ENCODE measurements at places on chromosomes 3 and 15.

DNA sequence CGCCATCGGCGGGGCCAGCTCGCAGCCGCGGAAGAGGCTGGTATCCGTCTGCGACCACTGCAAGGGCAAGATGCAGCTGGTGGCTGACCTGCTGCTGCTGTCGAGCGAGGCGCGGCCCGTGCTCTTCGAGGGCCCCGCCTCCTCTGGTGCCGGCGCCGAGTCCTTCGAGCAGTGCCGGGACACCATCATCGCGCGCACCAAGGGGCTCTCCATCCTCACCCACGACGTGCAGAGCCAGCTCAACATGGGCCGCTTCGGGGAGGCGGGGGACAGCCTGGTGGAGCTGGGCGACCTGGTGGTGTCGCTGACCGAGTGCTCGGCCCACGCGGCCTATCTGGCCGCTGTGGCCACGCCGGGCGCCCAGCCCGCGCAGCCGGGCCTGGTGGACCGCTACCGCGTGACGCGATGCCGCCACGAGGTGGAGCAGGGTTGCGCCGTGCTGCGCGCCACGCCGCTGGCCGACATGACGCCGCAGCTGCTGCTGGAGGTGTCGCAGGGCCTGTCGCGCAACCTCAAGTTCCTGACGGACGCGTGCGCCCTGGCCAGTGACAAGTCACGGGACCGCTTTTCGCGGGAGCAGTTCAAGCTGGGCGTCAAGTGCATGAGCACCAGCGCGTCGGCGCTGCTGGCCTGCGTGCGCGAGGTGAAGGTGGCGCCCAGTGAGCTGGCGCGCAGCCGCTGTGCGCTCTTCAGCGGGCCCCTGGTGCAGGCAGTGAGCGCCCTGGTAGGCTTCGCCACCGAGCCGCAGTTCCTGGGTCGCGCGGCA lies 1.8 kb downstream of the TLNRD1 start:
- no peak for DNase-seq

DNA sequence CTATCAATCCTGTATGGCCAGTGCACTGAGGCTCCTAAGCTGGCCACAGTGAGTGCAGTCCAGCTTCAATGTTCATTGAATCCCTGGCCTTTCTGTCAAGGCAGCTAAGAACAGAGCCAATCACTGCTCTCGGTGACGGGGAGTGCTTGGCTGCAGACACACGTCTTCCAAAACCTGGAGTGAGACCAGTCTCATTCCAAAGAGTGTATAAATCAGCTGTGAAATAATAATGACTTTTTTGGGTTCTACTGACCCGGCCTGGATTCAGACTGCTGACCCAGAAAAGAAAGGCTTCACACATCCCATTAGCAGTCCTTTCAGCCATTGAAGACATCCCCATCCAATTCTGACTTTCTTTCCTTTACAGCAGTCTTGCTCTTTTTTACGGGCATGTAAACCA lies 665.5 kb downstream of the GBE1 start:
- peak; percentile 78 for DNase-seq

GRCh38 chr3:107531917-107532469 lies 9.2 kb downstream of the BBX start:
- no peak for DNase-seq

DNA sequence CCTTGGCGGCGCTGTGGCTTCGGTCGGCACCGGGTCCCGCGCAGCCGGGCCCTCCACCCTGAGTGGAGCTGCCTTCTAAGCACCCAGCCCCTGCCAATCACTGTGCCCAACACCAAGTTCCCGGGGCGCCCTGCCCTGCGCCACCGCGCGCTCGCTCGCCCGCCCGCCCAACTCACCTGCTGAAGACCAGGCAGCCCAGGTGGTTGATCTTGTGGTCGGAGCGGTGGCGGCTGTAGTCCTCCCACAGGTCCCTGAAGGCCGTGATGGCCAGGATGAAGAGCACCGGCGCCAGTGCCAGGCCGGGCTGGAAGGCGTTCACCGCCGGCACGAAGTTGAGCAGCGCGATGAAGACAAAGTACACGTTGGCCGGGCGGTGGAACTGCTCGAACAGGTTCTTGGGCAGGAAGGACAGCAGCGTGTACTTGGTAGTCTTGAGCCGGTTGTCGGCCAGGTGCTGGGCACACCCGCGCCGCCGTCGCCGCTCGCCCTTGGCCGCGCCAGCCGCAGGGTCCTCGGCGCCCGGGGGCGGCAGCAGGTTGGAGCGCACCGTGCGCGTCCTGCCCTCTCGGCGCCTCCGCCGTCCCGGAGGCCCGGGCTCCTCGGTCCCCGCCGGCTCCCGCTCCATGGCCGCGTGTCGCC lies 536 bp downstream of the ATP10A start:
- DNase-seq = peak; percentile 38

DNA sequence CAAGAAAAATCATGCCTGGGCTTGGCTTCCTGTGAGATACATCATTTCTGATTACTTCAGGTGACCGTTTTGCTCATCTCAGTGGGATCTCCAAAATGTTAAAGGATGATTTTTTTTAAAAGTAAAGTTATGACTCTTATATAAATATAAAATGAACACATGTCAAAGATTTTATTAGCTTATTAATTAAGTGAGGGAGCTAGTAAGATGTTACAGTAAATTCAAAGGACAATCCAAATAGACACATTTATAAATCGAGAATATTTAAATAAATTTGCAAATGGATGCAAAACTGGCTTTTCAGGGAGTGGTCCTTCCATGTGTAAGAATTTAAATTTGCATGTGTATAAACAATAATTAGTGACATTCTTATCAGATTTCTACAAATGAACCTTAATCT lies 87.0 kb downstream of the IQCH start:
- no peak for DNase-seq

GRCh38 chr15:49287481-49287880 lies 117.4 kb downstream of the GALK2 start:
- no peak for DNase-seq

- DNase-seq = no peak
Measured at GRCh38 chr15:57735431-57735830, 28.9 kb downstream of the POLR2M start.

GRCh38 chr15:66934868-66935520 lies 130.4 kb upstream of the SMAD3 start:
- no peak for DNase-seq

DNA sequence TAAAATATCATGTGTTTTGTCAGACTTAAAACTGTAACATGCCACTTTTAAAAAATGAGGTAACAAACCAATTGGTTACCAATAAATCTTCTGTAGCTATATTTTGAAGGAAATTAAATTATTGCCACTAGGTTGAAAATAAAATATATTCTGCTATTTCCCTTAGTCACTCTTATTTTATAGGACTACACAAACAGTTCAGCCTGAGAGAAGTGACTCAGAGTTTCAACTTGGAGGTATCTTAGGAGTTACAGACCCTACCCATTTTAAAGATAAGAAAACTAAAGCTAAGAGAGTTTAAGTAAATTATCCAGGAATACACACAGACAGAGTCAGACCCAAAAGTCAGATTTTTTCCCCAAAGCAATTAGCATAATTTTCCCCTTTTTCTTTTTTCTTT lies 65.1 kb downstream of the PIK3CB start:
- no peak for DNase-seq

- no peak for DNase-seq
Measured at GRCh38 chr3:52714335-52715302, 8.7 kb downstream of the SPCS1 start.

GRCh38 chr15:86333819-86334218 lies 254.1 kb downstream of the AGBL1 start:
- DNase-seq = no peak

DNA sequence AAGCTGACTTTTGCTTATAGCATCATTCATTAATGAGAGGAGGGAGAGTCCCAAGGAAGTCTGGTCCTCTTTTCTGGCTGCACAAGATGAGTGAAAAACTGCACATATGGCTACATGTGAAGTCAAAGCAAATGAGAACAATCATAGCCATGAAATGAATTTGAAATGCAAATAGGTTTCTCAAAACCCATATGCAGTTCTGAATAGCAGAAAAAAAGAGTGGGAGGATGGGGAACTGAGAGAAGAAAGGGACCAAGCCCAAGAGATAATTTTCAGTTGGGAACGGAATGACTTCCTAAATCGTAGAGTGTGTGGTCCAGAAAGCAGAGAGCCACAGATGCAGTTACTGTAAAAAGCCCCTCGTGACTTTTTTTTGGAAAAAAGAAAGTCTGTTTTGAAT lies 66.3 kb downstream of the GTPBP8 start:
- DNase-seq = no peak

DNA sequence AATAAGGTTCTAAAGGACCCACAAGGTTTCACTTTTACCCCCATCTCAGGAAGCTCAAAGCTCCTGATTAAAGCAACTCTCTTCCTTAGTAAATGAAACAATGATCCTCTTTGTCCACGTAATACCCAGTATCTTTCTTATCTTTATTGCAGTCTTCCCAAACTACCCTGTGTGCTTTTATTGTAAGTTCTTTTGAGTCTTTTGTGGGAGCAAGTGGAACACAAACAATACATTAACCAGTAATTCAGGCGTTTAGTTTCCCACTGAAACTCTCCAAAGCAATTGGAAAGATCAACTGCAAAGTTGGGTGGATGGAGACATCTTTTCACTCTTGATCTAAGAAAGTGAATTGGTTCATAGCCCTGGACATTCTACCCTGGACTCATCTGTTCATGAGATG lies 240.0 kb downstream of the ZNF621 start:
- no peak for DNase-seq

DNA sequence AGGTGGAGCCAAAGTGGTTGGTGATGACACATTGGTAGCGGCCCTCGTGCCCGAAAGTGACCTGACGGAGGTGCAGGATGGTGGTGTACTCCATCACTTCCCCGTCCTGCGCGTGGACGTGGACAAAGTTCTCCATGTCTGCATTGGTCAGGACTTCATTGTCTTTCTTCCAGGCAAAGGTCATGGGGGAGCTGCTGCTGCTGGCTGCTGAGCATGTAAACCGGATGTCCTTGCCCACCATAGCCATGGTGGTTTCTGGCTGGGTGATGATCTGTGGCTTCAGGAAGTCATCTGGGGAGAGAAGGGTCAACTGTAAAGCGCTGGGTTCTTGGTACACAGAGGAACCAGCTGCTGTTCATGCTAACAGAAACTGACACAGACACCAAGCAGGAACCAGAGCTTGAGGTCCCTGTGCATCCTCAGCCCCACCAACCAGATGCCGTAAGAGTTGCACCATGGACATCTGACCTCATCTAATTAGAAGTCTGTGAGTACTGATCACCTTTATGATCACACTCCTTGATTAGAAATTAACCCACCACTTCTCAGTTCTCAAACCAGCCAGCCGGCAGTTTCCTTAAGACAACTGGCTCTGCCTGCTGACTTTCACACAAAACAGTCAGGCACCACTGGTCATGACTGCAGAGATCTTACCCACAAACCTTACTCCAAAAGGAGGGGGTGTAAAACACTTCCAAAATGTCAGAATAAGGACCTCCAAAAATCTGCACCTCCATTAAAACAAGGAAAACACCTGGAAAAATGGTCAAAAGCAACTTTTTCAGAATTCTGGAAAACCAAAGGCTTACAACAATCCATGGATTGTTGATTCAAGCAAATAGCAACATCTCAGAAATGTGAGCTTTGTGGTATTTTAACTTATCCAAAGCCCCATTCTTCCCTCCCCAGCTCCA lies 114.6 kb downstream of the LRIG1 start:
- no peak for DNase-seq

DNA sequence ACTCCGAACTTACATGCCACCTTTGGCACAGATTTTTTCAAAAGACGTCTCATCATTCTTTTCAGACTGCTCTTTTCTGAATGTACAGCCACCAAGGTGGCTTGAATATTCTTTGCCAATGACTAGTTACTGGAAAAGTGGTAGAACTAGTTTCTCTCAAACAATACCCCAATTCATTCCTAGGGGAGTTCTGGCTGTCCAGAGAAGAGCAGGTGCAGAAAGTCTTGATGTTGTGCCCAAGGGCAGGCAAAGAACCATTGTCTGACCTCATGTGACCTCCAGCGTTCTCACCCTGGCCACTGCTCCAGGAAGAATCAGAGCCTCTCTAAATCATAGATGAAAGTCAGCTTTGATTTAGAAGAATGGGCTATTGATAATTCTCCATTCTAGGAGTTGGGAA lies 5.5 kb downstream of the LMOD3 start:
- peak; percentile 15 for DNase-seq

DNA sequence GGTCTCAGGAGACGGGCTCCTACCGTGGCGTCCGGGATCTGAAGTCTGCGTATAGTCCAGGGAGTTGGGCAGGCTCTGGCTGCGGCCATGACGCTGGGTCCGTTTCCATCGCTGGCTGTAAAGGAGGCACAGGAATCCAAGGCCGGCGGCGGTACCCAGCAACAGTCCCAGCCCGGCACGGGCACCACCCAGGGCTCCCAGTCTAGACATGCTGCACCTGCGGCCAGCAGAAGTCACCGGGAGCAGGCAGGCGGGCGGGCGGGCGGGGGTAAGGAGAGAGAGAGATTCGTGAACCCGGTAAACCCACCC lies 526 bp downstream of the RMDN3 start:
- DNase-seq = no peak

DNA sequence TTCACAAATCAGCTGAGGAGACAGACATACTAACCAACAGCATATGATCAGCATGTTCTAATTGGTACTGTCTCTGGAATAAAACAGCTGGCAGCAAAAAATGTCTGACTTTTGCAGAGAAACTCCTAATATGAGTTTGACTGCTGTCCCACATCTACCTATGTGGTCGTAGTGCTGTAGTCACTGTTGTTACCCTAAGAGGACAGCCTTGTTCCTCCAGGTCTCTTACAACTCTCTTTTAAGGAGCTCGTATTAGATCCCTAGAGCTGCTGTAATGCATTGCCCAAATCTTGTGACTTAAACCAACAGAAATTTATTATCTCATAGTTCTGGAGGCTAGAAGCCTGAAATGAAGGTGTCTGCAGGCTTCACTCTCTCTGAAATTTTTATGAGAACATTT lies 92.1 kb downstream of the TGFBR2 start:
- DNase-seq = no peak

- DNase-seq = no peak
Measured at GRCh38 chr3:196192036-196192523, 19.1 kb downstream of the ZDHHC19 start.

DNA sequence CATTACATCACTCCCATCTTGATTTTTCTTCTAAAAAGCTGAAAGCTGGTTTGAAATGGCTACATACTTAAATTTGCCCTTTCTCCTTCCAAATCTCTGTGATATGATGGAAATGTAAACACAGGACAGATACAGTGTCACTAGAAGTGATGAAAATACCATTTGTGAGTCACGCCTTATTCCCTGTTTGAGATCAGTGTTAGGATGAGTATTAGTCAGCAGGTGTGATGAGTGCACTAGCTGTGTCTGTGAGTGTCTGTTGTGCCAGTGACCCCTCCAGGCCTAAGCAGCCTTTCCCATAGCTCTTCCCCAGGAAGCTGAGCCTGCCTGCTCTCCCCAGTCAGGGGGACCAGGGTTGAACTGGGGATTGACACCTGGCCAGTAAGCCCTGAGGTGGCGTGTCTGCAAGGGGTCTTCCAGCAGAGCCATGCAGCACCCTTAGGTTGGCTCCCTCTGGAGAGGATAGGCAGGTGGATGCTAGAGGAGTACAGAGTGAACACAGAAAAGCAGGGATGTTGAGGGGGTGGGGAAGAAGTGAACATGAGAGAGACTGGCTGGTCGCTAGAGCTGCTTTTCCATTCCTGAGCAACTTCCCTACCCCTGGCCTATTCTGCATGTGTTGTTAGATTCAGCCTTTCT lies 92.0 kb downstream of the PDE8A start:
- DNase-seq = no peak
